ENCODE measurements at places on chromosomes 4 and X.

DNA sequence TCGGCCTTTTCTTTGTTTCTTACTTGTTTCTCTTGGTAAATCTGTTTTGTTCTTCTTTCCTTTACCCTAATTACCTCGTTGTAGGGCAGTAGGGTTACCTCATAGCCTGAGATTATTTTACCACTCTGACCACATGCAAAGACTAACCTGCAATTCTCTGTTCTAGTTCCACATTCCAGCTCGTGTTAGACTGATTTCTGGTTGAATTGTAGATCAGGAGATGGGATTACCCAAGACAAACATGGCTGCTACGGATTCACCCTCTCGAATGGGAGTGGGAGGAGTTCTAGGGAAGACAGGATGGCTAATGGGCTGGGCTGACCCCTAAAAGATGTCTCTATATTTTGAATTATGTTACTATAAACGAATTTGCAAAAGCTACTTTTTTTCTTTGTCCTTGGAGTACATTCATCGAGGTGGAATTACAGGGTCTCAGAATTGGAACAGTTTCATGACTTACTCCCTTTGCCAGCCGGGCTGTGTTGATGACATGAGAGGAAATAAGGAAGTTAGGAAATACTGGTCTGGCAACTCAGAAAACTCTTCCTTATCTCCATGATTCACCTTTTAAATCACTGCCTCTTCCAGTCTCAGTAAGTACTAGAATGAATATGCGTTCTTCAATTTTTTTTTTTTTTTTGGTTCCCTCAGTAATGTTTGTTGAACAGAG is 36.7 kb upstream of the FBXW7 start:
- no peak for DNase-seq

- peak; percentile 61 for DNase-seq
Measured at GRCh38 chr4:3770323-3771163, 4.4 kb downstream of the ADRA2C start.

DNA sequence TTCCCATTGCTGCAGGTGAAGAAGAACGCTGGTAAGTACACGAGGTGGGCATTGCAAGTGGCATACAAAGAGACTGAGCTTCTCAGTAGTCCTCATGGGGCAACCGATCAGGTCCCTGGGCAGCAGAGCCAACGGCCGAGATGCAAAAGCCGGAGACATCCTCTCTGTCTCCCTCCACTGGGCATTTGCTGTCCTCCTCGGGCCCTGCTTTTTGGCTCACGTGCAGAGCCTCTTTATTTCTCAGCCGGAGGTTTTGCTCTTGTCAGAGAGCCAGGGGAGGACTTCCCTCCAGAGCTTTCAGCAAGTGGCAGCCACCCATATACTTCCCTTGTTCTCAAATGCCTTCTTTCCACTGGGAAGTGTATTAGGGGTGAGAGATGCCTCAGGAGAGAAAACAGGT is 18.0 kb downstream of the STARD8 start:
- DNase-seq: no peak

DNA sequence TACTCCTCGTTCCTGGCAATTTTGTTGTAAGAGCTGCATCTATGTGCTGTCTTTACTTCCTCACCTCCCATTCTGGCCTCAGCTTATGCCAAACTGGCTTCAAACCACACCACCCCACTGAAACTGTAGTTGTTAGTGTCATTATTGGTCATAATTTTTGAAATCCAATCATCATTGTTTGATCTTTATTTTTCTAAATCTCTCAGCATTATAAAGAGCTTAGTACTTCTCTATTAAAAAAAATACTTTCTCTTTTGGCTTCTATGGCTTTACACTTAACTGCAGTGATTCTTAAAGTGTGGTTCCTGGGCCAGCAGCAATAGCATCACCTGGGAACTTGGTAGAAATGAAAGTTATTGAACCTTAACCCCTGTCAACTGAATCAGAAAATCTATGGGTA is 83.5 kb upstream of the GRPR start:
- DNase-seq: no peak
